CD4-positive, alpha-beta T cell (primary cell): ENCODE measurements at places on chromosomes 2 and 18.

GRCh38 chr2:36963106-36963505 lies 3.2 kb downstream of the STRN start:
- no peak for DNase-seq

- DNase-seq, result no peak
Measured at GRCh38 chr2:166375195-166375735, 479 bp downstream of the SCN9A start.

DNA sequence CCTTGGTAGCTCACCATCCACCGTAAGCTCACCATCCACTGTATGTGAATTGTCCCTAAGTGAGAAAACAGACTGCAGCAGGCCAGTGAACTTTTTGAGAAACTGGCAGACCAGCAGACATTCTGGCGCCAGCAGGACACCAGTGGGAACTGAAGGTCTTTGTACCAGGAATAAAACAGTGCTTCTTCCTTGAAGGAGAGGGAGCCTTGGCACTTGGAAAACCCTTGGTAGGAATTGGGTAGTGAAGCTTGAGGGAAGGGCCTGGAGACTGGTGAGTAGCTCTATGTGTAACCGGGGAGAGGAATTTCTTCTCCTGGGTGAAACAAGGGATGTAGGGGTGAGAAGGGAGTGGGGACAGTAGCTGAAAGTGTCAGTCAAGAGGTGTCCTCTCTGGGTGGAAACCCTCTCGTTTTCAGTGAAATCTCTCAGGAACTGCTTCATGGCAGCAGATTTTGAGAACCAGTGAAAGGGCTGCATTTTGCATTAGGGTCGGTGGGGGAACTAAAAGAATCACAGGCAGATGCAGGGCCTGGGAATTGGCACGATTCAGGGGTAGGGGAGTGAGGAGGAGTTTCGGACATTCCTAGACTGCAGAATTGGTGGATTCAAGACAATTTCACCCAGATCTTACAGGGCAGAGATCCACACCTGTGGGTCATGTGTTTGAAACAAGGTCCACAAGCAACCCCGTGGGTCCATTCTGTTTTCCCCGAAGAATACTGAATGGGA lies 131.5 kb upstream of the DLX2 start:
- DNase-seq, result no peak

DNA sequence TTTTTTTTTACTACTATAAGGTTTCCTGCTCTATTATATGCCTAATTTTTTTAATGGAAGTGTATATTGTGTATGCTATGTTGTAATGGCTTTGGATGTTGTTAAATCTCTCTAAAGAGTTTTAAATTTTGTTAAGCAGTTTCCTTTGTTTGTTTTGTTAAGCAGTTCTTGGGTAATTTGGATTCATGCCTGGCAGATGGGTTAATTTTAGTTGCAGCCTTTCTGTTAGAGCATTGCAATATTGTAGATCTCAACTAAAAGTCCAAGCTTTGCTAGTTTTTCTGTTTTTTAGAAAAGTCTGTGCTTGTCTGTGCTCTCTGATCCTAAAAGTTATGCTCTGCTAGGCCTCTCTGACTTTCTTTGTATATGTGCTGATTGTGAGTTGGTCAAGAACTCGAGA lies 1229.0 kb upstream of the NRXN1 start:
- DNase-seq, result no peak

GRCh38 chr2:55114597-55114996 lies 64.3 kb upstream of the RTN4 start:
- DNase-seq, result no peak

GRCh38 chr2:86087936-86088850 lies 17.5 kb downstream of the POLR1A start:
- DNase-seq, result no peak

GRCh38 chr2:48126162-48126561 lies 219.9 kb upstream of the FBXO11 start:
- no peak for DNase-seq

- DNase-seq, result no peak
Measured at GRCh38 chr2:216715402-216715974, 20.1 kb upstream of the IGFBP5 start.

DNA sequence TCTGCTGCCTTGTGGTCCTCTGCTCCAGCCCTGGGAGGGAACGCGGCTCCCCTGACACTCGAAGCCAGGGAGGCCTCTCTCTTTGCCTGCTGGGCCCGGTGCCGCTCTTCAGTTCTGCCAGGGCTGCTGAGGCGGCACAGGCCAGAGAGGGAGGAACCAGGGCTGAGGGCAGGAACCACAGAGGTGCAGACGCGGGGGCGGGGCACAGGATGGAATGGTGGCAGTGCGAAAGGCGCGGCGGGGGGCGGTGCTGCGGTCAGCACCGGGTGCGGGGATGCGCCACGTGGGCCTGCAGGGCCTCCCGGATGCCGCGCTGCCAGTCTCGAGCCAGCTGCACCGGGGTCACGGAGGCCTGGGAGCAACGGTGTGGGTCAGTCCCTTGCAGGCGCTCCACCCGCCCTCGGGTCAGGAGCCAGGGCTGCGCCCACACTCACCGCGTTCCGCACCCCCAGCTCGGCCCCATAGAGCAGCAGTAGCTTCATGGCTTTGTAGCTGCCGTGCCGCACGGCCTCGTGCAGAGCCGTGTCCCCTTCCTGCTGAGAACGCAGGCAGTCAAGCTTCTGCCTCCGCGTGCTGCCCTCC lies 4.4 kb downstream of the ANKRD23 start:
- peak; percentile 66 for DNase-seq

- no peak for DNase-seq
Measured at GRCh38 chr2:14524041-14524802, 108.3 kb upstream of the LRATD1 start.

DNA sequence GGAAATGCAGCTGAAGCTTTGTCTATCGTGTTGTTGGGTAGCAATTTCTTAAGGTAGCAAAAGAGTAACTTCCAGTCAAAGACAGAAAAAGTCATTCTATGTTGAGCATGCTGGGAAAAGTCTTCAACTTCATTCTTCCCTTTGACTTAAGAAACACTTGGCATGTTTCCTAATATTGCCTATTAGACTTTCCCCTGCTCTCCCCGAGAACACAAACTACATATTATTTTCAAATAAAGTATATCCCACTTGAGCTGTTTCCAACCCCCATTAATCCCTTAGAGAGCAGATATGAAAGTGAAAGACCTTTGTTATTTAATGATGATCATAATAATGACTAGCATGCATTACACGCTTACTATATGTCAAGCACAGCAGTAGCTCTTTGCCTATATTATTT lies 136.0 kb upstream of the SPOPL start:
- DNase-seq, result no peak

DNA sequence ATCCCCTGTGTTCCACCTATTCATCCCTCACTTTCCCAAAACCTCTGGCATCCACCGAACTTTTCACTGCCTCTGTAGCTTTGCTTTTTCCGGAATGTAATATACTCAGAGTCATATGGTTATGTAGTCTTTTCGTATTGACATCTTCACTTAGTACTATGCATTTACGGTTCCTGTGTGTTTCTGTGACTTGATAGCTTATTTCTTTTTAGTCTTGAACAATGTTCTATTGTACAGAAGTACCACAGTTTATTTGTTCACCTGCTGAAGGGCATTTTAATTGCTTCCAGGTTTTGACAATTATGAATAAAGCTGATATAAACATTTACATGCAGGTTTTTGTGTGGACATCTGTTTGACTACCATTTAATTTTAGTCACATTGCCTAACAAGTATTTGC lies 154.7 kb upstream of the DOK6 start:
- no peak for DNase-seq

GRCh38 chr2:6896930-6897759 lies 19.6 kb downstream of the RSAD2 start:
- DNase-seq, result no peak

GRCh38 chr2:214293593-214293992 lies 117.3 kb upstream of the VWC2L start:
- no peak for DNase-seq

DNA sequence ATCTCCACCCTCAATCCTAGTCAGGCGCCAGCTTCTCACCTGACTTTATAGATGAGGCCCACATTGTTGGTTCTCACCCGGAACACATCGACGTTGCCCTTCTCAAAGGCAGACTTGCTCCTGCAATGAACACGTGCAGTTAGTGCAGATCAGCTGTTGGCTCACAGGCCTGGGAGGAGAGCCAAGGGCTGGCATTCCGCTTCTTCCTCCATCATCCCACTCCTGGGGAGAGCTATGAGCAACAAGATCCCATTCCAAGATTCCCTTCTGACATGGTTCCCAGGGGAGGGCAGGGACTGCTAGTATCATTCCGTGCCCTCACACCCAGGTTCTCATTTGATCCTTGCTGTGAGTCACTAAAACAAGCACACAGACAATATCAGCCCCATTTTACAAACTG lies 15.1 kb downstream of the LOXHD1 start:
- no peak for DNase-seq

- no peak for DNase-seq
Measured at GRCh38 chr18:64103986-64104385, 44.9 kb downstream of the LINC00305 start.
